ENCODE measurements at places on chromosomes 16 and 17.

GRCh38 chr17:18184143-18185031, 759 bp downstream of the ALKBH5 start:
- DNase-seq: no peak

DNA sequence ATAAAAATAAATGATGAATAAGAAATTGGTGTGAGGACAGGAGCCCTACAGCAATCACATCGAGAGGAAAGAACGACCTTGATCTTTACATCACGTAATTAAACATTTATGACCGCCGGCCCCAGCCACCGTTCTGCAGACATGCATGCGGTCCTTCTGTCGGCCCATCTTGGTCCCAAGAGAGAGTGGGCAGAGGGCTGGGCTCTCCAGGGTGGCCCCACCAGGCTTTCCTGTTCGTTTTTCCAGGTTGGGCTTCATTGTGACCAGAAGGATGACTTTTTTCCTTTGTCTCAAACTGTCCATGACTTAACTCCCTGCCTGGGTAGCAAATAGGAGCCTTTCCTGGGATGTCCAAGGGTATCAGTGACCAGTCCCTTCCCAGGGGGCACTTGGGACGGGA, 3.3 kb upstream of the CRISPLD2 start:
- no peak for DNase-seq

DNA sequence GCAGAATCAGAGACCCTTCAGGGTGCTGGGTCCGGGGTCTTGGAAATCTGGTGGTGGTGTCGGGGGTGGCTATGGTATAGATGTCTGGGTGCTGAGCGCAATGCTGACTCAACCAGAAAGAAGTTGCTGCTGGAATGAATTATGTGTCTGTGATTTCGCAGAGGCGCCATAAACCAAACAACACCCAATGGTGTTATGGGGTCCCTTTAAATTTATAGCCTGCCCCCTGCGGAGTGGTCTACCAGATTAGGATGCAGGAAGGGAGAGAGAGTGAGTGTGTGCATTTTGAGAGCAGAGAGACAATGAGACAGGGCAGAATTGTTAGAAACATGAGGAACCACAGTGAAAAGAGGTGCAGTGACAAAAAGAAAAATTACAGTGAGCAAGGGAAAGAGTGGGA, 100.7 kb upstream of the CDH11 start:
- DNase-seq: no peak

- DNase-seq: no peak
Measured at GRCh38 chr16:49150341-49150740, 131.3 kb downstream of the CBLN1 start.

DNA sequence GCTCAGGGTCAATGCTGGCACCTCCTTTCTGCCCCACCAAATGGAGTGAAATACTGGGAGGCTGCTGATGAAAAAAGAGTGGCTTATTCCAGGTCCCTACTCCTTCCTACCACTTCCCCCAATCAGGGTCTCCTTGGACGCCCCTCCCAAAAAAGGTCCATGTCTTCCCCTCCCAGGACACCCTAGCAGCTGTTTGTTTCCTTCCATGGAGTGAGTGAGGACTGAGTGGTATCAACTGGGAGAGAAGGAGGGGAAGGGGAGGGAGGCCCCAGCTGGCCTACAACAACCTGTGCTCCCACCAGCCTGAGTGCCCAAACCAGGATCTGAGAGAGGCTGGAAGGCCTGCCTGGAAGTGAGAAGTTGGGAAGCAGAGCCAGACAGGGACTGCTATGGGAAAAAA, 28.7 kb upstream of the NGFR start:
- no peak for DNase-seq

- no peak for DNase-seq
Measured at GRCh38 chr17:38815576-38816193, 9.4 kb downstream of the CWC25 start.

GRCh38 chr16:48371393-48371780, 13.8 kb downstream of the SIAH1 start:
- DNase-seq: no peak

GRCh38 chr17:30597776-30598288, 120.6 kb downstream of the GOSR1 start:
- no peak for DNase-seq

- no peak for DNase-seq
Measured at GRCh38 chr16:56269811-56270684, 78.8 kb downstream of the GNAO1 start.

GRCh38 chr17:2563061-2563460, 30.4 kb upstream of the PAFAH1B1 start:
- no peak for DNase-seq

DNA sequence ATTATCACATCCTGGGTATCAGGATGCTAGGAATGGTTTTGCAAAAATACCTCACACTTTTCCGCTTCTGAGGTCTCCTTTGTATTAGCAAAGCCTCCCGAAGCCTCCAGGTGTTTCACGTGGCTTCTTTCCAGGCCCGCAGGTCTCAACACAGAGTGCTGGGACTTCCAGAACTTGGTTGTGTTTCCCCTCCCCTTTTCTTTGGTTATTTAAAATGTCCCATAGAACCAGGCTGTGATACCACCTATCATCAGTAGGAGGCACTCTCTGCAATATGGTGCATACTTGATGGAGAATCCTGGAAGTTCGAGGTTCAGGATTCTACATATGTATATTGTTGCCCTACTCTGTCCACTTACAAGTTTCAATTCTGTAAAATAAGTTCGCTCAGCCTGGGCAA, 28.8 kb downstream of the ATP2C2 start:
- no peak for DNase-seq

DNA sequence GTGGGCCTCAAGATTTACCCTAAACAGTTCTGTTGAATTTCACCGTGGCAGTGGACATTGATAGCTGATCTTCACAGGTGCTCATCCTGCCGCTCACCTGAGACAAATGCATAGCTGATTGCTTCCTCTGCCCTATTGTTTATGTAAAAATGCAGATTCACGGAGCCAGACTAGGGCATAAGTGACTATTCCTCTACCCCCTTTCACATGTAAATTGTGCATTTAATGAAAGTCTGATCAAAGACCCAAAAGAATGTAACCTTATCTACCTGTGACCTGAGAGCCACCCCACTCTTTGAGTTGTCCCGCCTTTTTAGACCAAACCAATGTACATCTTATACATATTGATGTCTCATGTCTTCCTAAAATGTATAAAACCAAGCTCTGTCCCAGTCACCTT, 312.4 kb upstream of the CDH5 start:
- DNase-seq: no peak

Data from NCI-H1417 treated with DMSO at 0.1 percent for 48 hours (cell line).